ENCODE measurements at places on chromosomes 7 and 10.
A peak's percentile ranks its signal among the peaks of the same experiment; 100 is the strongest.

- DNase-seq: no peak
Observed at GRCh38 chr10:88409824-88410223, 173.3 kb downstream of the RNLS start.

DNA sequence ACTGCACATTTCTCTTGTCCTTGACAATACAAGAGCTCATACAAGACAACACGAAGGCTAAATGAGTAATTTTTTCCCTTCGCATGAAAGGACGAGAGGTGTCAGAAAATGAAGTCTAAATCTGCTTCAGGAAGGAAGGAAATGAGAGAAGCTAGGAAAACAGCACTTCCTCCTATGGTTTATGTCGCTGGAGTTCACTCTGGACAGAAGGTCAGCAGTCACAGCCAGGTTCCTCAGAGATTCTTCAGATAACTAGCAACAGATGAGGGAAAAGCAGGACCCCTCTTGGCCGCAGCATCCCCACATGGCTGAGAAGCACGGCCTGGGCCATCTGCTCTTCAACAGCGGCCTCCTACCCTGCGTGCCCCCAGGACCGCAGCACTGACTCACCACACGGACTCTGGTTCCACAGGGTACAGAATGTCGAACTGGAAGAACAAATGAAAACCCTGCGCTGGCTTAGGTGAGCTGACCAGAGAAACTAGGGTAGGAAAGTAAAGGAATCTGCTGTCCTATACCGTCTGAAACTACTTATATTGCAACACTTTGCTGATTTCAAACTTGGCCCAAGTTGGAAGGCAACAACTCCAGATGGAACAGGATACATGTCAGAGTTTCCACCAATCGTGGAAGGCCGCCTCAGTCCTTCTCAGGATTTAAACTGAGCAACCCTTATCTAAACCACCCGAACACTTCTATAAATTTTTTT is 26.3 kb downstream of the DNMBP start:
- DNase-seq: no peak

- no peak for DNase-seq
Observed at GRCh38 chr7:150451833-150452461, 1.5 kb downstream of the GIMAP8 start.

DNA sequence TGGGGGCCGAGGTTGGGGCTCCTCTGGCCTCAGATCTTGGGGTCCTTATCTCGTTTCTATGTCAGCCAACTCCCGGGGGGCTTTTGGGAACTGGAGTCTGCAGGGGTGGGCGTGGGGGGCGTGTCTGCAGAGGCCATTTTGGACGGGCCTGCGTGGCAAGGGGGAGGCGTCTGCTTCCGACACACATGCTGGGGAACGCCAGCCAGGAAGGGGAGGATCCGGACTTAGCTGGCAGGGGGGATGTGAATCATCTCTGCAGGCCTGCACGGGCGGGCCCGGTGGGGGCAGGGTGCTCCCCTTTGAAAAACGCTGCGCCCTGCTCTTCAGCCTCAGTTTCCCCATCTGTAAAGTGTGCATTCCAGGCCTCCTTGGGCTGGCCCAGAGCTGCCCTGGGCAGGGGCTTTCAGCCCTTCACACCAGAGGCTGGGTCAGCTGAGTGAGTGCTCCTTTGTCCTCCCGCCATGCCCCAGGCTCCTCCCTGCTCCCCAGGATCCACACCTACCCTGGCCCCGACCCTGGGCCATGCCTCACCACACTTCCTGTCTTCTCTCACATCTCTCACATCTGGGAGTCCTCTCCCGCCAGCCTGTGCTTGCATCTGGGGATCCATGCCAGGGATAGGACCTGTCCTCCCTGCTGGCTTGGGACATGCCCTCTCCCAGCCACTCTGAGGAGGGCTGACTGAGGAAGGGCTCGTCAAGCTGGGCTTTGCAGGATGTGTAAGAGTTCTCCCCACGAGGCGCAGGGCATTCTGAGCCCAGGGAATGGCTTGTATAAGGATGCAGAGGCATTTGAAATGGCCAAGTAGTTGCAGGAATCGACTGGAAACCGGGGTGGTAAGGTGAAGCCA is 172.6 kb upstream of the TNRC18 start:
- DNase-seq: peak; percentile 35

GRCh38 chr10:24394461-24395190 is 185.7 kb downstream of the KIAA1217 start:
- no peak for DNase-seq

GRCh38 chr10:124232686-124233545 is 139.5 kb upstream of the CHST15 start:
- no peak for DNase-seq

DNA sequence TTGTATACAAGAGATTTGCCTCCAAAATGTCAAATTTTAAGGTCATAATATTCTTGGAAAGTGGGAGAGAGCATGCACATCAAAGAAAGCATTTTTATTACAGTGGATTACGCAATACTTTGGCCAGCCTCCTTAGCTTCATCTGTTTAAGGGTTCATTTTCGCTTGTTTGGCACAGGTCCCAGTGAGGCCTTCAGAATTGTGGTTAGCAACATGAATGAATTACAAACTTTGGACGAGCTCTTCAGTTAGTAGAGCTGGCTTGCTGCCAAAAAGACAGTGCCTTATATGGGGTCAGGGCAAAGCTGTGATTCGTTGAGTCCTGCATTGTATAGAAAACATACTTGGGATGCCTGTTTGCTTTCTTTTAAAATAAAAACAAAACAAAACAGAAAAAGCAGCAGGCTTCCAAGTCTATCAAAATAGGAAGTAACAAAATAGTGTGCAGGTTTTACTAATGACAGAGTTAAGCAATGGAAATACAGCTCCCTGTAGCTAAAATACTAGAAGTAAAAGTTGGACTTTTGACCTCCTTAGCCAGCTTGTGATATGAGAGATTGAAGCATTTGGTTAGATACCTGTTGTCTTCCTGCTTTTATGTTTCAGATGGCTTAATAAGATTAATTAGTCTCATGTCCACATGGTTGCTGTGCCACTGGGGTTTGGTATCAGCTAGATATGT is 190.8 kb downstream of the MLLT10 start:
- no peak for DNase-seq

DNA sequence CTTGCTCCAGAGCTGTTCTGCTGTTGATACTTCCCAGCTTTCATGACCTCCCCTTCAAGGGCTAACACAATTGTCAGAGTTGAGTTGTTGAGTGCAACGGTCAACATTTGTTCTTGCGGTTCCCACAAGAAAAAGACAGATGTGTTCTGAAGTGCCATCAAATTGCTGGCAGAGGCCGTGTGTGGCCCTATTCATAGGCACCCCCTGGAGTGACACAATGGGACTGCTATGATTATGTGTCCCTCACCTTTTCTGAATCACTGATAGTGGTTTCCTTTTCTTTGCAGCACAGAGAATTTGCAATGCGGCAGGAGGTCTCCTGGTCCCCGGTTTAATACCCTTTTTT is 5.8 kb upstream of the IGFBP1 start:
- DNase-seq: no peak

DNA sequence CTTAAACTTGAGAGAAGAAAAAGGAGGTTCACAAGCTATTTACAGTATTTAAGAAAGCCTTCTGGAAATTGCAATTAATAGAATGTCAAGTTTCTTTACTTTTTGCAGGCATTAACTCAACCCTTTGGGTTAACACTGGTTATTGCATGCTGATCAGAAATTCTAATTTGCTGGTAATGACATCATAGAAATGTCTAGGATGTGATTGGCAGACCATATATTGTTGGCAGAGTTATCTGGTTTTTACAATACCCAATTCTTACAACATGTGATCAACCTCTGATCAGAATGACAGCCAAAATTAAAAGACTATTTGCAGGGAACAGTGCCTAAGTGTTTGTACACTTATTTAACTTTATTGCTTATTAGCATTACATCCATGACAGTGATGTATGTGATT is 1.6 kb upstream of the CASD1 start:
- DNase-seq: no peak

GRCh38 chr10:96924861-96925260 is 92.8 kb downstream of the LCOR start:
- no peak for DNase-seq

GRCh38 chr7:156612930-156613329 is 27.6 kb upstream of the RNF32 start:
- peak; percentile 35 for DNase-seq

- DNase-seq: no peak
Observed at GRCh38 chr7:114589436-114589835, 174.8 kb downstream of the FOXP2 start.

DNA sequence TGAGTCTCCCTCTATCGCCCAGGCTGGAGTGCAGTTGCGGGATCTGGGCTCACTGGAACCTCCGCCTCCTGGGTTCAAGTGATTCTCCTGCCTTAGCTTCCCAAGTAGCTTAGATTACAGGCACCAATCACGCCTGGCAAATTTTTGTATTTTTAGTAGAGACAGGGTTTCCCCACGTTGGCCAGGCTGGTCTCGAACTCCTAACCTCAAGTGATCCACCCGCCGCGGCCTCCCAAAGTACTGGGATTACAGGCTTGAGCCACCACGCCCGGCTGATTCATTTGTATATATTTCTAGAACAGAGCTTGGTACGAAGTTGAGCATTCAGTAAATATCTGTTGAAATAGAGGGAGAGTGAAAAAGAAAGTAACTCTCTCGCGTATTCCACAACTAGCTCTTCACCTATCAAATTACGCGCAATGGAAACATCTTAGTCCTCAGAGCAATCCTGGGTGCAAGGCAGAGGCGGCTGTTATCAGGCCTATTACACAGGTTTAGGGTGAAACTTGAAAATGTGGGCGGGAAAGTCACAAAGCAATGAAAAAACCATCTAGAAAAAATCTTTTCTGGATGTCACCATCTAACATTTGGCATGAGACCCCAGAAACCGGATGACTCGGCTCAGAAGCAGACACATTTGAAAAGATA is 707 bp upstream of the GHITM start:
- peak; percentile 7 for DNase-seq

DNA sequence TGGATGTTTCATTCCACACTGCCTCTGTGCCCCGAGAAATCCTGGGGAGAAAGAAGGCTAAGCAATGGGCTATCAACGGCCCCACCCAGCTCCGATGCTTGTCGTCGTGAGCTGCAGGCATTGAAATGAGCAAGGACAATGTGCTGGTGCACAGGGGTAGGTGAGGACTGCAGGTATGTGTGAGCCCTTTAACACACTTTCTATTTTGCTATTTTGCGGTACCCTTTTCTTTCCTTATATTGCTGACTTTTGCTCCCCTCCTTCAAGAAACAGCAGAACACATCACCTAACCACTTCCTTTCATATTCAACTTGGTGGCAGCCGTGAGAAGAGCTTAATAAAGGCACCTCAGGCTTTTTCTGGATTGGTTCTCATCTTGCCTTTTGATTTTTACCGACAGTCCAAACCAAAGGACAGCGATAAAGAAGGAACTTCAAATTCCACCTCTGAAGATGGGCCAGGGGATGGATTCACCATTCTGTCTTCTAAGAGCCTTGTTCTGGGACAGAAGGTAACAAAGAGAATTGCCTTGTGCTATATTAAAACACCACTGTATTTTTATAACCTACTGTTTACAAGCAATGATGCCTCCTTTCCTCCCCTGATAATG is 39.2 kb downstream of the AIFM2 start:
- no peak for DNase-seq

DNA sequence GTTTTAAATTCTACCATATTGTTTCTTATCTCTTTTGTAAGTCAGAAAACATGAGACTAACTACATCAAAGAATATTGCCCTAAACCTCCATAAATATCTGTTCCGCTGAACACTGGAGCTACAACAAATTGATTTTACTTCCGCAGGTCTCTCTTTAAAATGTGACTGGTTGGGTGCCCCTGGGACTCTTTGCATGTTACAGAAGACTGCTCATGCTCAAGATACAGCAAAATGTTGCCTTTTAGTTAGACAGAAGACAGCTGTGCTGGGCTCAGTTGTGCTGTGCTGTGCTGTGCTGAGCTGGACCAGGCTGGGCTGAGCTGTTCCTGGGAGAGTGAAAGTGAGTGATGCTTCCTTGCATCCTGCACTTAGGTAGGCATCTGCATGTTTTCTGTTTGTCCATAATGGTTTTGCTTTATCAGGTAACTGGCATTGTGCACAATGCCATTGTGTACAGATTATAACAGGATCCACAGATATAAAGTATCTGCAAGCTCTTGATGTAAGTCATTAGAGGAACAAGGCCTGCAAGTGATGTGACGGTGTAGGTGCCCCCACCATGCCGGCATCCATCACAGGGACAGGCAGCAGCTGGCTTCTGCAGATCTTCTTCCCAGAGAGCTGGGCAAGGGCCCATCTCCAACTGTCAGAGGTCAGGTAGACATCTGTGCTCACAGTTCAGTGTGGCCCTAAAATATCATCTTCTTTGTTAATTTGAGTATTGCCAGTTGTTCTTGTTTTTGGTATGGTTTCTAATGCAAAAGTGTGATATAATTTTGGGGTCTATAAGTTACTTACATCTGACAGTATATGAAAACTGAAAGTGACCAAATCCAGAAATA is 972.5 kb upstream of the CELF2 start:
- DNase-seq: no peak

- no peak for DNase-seq
Observed at GRCh38 chr7:110050785-110051184, 1040.1 kb upstream of the LRRN3 start.

Data from activated T-helper 1 cell treated with anti-CD3 and anti-CD28 coated beads, Interleukin-2, amount 50 U/mL, for 16 hours (primary cell).